GM04503 (cell line): ENCODE measurements at places on chromosomes 7 and 10.

DNA sequence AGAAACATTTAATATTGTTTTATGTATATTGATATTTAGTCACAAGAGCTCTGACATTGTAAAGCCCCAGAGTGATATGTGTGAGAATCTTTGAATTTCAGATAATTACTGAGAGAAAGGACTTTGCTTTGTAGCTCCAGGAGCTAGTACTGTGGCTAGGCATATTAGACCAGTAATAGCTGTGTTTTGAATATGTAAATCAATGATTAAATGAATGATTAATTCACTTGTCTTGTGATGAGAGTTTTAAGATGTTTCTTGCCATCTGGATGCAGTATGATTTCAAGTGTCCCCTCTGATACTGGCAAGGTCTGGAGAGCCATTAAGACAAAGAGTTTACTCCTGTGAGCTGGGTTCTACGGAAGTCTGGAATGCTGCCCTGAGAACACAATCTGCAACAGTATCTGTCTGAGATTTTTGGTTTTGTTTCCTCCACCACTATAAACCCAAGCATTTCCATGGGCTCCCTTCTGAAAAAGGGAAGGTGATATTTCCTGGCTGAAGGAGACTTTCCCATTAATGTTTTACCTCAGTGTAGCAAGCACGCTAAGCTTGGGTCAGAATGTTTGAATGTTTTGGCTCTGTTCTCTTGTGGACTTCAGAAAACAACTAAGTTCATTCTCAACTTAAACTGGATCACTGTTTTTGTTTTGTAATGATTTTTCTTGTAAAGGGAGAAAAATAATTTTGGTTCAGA, 61.3 kb upstream of the BICC1 start:
- DNase-seq = no peak

DNA sequence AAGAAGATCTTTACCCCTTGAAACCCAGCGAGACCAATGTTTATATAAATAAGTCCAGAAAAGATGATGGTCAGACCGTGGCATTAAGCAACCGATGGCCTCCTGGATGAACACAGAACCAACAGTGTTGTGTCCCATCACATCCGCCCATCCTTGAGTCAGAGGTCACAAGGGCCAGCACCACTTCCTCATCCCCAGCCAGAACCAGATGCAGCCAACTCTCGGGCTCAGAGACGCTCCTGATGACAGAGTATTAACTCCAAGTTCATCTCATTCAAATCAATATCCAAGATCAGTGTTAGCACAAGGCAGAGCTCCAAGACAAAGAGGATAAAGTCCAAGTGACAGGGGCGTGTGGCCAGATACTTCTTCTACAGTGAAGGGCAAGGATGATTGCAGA, 63.5 kb downstream of the FAM53B start:
- DNase-seq = no peak

- DNase-seq = peak; percentile 36
These were observed 10.9 kb downstream of the OR9A2 start for GRCh38 chr7:143015926-143016490.

DNA sequence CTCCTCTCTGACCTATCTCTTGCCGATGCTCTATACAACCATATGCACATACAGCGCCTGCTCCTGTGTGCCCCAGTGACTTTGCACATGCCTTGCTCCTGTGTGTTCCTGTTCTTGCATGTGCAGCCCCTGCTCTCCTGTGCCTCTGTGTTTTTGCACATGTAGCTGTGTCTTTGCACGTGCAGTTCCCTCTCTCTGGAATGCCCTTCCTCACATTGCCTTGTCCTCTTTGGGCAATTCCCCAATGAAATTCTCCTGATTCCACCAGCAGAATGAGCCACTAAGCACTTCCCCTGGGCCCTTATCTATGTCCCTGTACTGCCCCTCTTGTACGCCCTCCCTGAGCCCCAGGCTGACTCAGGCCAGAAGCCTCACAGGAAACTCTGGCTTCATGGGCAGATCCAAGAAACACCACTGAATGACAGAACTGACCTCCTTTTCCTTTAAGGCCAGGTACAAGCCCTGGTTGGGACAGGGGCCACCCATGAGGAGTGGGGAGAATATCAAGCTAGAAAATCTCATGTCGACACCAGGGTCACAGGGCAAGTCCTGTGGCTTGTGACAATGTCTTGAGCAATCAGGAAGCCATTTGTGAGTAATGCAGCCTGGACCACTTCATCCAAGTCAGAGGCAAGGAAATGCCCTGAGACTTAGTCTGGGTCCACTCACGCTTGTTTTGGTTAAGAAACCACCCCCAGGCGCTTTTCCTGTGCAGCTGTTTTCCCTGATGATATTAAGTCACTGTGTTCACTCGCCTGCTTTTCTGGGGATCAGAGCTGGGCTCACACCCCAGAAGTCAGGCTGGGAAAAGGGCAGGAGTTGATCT, 1.9 kb upstream of the ARHGAP22 start:
- peak; percentile 94 for DNase-seq

GRCh38 chr10:123759501-123760031, 93.4 kb downstream of the GPR26 start:
- no peak for DNase-seq

DNA sequence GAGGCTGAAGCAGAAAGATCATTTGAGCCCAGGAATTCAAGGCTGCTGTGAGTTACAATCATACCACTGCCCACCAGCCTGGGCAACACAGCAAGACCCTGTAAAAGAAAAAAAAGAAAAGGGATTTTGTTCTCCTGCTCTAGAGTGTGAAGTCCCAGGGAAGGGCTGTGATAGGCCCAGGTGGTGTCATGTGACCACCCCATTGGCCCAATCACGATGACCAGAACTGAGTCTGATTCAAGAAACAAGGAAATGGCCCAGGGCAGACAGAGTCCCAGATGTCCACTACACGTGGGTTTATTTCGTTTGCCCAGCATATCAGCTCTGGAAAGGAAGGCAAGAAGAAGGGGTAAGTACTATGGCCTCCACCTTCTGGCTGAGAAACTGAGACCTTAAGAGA, 81.3 kb upstream of the CUX1 start:
- DNase-seq = no peak

DNA sequence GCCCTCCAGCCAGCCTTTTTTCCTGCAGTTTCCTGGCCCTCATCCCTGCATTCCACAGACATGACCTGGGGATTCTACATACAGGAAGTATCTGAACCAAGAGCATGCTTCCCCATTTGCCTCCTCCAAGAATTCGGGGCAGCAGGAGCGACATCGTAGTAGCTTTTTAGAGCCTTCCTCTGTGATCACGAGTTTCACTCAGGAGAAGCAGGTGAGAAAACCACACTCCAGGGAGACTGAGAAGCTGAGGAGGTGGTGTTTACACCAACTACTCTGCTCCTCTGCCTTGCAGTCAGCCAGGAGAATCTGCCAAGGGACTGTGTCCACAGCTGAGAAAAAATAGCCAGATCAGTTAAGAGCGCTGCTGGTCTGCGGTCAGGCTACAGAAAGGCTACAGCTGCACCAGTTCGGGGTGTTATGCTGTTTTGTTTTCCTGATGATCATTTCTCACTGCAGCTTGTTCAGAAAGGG, 54.1 kb downstream of the HSPA12A start:
- DNase-seq = peak; percentile 27

GRCh38 chr10:944034-944831, 12.7 kb upstream of the LARP4B start:
- peak; percentile 25 for DNase-seq

DNA sequence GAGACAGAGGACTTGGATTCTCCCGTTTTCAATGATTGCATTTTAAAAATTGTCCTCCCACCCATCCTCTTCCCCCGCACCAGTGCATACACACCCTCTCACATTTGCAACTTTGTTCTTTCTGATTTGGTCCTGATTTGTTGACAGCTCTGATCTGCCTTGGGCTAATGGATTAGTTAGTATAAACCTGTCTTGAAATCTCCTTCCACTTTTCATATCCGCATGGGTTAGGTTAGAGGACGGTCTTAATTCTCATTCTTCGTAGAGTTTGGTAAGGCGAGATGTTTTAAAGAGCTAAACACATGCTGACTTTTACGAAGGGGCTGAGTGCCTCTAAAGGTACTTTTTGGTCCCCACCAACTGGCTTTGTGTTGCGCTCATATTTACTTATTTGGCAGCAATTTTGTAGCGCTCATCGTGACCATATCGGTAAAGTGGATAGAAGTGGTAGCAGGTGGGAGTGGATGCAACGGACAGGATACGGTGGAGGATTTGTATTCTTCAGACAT, 1.1 kb downstream of the AHR start:
- no peak for DNase-seq

DNA sequence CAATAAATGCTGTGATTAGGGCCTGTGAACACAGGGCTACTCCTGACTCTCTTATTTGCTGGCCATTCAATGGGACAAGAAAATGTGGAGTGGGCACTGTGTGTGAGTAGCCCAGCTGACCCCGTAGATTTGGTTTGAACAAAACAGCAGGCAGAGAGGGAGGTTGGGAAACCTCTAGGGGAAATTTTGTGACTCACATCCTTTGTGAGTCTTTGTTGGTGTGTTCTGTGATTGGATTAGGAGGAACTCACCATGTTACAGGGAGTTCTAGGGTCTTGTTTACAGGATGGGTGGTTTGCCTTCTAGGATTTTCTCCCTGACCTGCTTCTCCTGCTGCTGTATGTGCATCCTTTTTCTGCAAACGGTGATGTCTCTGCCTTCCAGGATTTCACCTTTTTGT, 128.3 kb upstream of the MKI67 start:
- no peak for DNase-seq

DNA sequence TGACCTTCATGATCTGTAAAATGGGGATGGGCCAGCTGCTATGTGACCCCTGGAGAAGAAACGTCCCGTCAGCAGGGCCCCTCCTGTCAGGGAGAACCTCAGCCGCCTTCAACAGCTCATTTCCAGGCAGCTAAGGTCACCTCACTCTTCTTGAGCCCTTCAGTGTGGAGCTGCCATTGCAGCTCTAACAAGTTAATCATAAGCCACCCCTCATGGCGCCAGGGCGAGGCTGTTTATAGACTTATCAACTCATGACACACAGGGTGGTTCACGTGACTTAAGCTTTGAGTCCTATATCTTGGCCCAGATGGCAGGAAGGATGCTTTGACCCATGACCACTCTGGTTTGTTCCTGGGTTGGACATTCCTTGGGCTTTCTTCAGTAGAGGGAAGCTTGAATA, 315.1 kb downstream of the TNS3 start:
- DNase-seq = no peak

GRCh38 chr10:74058658-74059057, 60.7 kb downstream of the VCL start:
- DNase-seq = no peak

GRCh38 chr7:51243631-51244030, 73.0 kb downstream of the COBL start:
- no peak for DNase-seq

DNA sequence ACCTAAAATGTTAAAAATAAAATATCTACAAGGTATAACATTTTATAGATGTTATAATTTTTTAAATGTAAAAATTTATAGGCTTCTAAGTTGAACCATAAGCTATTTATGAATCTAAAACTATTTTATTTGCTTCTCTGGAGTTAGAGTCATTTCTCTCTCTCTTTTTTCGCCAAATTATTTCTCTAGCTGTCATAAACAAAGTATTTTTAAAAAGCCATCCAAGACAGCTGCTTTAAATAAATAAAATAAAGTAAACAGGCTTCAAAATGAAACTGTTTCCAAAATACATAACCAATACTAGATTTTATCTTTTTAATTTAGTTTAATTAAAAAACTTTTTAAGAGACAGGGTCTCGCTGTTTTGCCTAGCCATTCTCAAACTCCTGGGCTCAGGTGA, 12.4 kb upstream of the IL15RA start:
- DNase-seq = no peak

DNA sequence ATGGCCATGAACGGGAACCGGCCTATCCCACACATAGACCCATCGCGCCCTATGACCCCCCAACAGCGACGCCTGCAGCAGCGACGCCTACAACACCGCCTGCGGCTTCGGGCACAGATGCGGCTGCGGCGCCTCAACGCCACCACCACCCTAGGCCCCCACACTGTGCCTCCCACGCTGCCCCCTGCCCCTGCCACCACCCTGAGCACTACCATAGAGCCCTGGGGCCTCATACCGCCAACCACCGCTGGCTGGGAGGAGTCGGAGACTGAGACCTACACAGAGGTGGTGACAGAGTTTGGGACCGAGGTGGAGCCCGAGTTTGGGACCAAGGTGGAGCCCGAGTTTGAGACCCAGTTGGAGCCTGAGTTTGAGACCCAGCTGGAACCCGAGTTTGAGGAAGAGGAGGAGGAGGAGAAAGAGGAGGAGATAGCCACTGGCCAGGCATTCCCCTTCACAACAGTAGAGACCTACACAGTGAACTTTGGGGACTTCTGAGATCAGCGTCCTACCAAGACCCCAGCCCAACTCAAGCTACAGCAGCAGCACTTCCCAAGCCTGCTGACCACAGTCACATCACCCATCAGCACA, 9.5 kb downstream of the POLD2 start:
- no peak for DNase-seq

DNA sequence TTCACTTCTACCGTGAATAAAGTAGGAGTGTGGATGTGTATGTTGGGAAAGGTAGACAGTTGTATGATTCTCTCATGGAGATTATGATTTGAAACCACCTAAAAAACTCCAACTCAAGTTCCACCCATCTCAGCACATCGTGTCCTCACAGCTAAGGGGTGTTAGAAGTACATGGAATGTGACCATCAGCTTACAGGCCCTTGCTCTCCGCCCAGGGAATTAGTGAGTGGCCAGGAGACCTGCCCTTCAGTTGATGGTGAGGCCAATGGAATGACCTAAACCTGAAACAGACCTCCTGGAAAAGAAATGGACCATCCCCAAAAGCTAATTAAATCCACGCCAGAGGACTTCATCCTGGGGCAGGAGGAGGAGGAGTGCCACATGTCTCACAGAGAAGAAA, 2.1 kb upstream of the WNT2 start:
- no peak for DNase-seq

DNA sequence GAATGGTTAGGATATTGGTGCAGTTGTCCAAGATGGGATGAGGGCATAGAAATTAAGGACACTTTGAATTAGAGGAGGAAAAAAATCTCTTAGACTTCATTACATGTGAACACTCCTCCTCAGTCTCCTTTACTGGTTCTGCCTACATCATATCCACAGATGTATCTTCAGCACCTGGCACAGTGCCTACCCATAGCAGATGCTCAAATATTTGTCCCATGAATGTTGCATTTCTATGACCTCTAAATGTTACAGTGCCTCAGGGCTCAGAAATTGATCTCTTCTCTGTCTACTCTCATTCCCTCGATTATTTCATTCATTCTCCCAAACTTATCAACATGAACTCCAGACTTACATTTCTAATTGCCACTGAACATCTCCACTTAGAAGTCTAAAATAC, 17.1 kb downstream of the CNNM1 start:
- DNase-seq = no peak
